ENCODE measurements at places on chromosomes 5 and 9.

GRCh38 chr5:172878585-172878932 lies 44.5 kb downstream of the ERGIC1 start:
- DNase-seq = no peak

DNA sequence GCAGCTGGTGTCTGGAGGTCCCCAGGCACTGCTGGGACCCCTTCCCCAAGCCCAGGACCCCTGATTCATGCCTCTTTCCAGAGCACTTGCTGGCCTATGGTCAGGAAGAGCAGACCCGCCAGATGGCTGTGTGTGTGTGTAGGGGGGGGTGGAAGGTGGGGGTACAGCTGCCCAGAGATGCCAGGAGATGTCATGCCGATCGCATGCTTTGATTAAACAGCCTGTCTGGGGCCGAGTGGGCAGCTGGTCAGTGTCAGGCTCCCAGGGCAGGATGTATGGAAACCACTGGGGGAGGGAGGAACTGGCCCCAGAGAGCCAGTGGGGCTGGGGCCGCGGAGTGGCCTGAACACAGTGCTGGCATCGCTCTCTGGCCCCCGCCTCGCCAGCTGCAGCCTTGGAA lies 23.7 kb downstream of the RXRA start:
- DNase-seq = no peak

DNA sequence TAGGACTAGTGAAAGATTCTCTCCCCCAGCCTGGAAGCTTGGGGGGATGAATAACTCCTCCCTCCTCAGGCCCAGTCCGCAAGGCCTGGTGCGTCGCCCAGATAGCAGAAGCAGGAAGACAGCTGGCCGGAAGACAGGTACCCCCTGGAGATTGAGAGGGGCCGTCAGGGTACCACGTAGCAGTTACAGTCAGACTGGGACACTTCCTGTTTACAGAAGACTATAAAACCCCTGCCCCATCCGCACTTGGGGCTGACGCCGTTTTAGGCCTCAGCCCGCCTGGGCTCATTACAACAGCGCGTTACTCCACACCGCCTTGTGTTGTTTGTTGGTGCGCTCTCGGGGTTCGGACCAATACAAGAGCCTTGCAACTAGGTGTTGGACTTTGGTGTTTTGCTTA lies 15.4 kb downstream of the SEMA6A start:
- DNase-seq = no peak

DNA sequence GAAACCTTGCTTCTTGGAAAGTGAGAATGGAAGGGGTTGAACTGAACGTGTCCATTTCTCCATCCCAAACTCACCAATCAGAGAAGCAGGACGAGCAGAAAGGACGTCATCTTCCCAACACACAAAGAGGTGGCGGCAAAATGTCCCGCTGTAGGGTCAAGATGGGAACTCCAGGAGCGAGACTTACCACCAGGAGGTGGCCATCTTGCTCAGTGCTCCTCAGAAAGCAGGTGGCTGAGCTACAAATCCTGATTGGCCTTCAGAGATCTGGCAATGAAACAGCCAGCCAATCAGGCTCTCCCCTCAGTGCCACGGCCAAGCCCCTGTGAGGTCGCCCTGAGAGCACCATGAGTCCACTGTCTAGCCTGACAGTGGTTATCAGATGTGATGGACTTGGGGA lies 259.0 kb downstream of the NDUFS4 start:
- DNase-seq = no peak

All from activated CD8-positive, alpha-beta memory T cell treated with anti-CD3 and anti-CD28 coated beads for 24 hours (primary cell).